ENCODE measurements at places on chromosomes 11 and 22.
A peak's percentile ranks its signal among the peaks of the same experiment; 100 is the strongest.

- H3K4me1 ChIP-seq = peaks cover 5% of the 10 kb centered on the region
- H3K36me3 ChIP-seq = no peaks in the 10 kb centered on the region
- no peak overlapping the region for H3K27ac ChIP-seq
- no peaks in the 10 kb centered on the region for H3K27me3 ChIP-seq
- H3K4me3 ChIP-seq = no peak overlapping the region
Measured at GRCh38 chr11:48088682-48089050, 108.3 kb downstream of the PTPRJ start.

GRCh38 chr22:20237480-20238440 lies 30.4 kb downstream of the RTN4R start:
- H3K27me3 ChIP-seq = no peaks in the 10 kb centered on the region
- peak; percentile 39 for DNase-seq
- no peaks in the 10 kb centered on the region for H3K36me3 ChIP-seq
- H3K4me3 ChIP-seq = no peak overlapping the region
- H3K27ac ChIP-seq = peak overlapping the region; percentile 84

DNA sequence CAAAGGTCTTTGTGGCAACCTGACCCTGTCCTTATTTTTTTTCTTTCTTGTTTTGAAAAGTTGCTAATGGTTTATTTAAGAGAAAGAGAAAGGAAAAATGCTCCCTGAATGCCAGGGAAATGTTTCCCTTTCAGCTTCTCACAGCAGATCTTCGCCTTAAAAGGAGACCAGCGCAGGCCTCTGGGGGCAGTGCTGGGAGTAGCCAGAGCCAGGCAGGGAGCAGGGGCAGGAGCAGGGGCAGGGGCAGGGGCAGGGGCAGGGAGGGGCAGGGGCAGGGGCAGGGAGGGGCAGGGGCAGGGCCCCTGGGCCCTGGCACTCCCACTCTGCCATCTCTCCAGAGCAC lies 5.1 kb downstream of the MOB2 start:
- H3K27ac ChIP-seq = no peak overlapping the region
- peaks cover 49% of the 10 kb centered on the region for H3K36me3 ChIP-seq
- no peak for DNase-seq
- no peaks in the 10 kb centered on the region for H3K27me3 ChIP-seq

DNA sequence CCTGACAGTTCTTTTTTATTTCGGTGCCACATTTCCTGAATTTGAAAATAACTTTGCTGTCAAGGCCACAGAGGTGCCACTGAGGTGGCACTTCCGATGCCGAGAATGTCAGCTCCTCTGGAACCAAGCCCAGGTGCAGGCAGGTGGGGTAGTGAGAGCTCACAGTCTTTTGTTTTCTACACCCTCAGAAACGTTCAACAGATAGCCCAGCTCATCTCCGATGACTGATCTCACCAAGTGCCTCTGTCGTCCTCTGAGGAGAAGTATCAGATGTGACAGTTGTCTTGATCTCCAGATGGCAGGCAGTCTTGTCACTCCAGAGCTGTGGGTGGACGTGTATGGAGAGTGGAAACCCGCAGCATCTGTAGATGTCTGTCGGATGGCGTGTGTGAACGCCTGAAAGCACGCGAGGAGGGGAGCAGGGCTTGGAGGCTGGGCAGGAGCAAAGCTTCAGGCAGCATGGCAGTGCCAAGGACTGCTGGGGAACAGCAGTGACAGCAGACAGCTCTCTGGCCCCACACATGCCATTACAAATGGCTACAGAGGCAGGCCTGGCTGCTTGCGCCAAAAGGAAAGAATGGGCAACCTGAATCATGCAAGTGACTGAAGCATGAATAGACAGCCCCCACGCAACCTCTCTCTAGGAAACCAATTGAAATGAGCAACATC lies 877.0 kb downstream of the OPCML start:
- H3K27ac ChIP-seq = no peak overlapping the region
- no peaks in the 10 kb centered on the region for H3K4me1 ChIP-seq
- H3K27me3 ChIP-seq = peaks cover 2% of the 10 kb centered on the region
- no peak overlapping the region for H3K4me3 ChIP-seq
- no peaks in the 10 kb centered on the region for H3K36me3 ChIP-seq
- no peak for DNase-seq

- DNase-seq = no peak
- no peak overlapping the region for H3K4me3 ChIP-seq
- H3K36me3 ChIP-seq = no peaks in the 10 kb centered on the region
- H3K27ac ChIP-seq = no peak overlapping the region
- H3K4me1 ChIP-seq = no peaks in the 10 kb centered on the region
- H3K27me3 ChIP-seq = no peaks in the 10 kb centered on the region
Measured at GRCh38 chr11:107282195-107282594, 175.4 kb downstream of the CWF19L2 start.

DNA sequence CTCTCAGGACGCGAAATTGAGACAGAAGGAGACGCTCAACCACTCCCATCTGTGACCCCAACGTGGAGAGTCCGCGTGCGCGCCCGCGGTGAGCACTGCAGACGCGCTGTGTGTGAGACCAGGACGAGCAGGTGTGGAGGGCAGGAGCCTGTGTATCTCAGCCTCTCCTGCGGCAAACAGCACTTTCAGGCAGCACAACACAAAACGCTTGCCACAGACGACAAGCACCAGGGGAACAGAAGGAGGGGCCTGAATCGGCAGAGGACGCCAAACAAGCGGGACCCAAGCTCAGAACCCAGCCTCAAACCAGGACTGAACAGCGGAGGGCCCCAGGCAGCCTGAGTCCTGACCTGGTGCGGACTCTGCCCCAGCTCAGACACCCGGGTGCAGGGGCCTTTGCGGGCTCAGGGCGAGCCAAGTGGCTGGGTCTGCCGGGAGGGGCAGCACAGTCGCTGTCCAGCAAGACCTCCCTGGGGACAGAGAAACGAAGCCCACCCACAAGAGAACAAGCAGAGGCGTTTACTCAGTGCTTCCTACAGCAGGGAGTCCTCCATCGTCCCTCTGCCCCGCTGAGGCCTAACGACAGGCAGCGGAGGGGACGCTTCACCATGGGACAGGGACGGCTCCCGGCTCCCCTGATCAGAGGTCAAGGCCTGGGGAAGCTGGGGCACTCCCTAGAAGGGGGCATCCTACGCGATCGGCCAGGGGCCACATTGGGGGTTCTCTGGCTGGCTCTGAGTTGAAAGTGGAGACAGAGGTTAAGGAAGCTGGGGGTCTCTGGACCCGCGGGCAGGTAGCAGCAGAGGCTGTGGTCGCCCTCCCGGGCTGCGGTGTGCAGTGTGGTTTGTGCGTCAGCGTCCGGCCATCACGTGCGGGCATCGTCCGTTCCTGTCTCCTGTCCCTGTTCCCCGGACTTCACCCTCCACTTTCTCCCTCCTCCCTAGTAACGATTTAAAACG lies 560.8 kb downstream of the BRD1 start:
- no peaks in the 10 kb centered on the region for H3K4me1 ChIP-seq
- no peak overlapping the region for H3K4me3 ChIP-seq
- no peak overlapping the region for H3K27ac ChIP-seq
- DNase-seq = no peak

- H3K27me3 ChIP-seq = no peaks in the 10 kb centered on the region
- H3K4me1 ChIP-seq = peaks cover 12% of the 10 kb centered on the region
- no peak for DNase-seq
Measured at GRCh38 chr11:67502328-67502979, 2.7 kb downstream of the PITPNM1 start.

DNA sequence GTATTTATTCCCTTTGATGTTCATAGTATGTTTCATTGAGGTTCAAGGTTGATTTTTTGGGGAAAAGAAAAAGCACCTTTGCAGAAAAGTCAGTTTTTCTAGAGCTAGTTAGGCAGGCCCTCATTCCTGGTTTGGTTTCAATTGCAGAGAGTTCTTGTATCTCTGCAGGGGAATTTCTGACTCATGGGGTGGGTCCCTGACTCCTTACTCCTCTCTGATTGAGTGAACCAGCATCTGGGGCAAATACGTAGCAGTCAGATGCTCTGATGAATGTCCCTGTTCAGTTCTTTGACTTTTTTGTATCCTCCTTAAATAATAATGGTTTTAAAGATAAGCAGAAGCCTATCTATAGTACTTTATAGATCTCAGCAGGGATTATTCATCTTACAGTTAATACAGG lies 7.7 kb upstream of the NCR3LG1 start:
- no peak overlapping the region for H3K27ac ChIP-seq
- H3K27me3 ChIP-seq = no peaks in the 10 kb centered on the region
- H3K4me1 ChIP-seq = no peaks in the 10 kb centered on the region
- H3K4me3 ChIP-seq = no peak overlapping the region
- H3K36me3 ChIP-seq = no peaks in the 10 kb centered on the region
- DNase-seq = no peak

GRCh38 chr11:76291576-76292526 lies 85.5 kb upstream of the WNT11 start:
- no peak overlapping the region for H3K4me3 ChIP-seq
- H3K4me1 ChIP-seq = peaks cover 43% of the 10 kb centered on the region
- H3K36me3 ChIP-seq = no peaks in the 10 kb centered on the region
- H3K27me3 ChIP-seq = no peaks in the 10 kb centered on the region
- no peak overlapping the region for H3K27ac ChIP-seq
- DNase-seq = no peak

- no peak overlapping the region for H3K27ac ChIP-seq
- H3K4me1 ChIP-seq = no peaks in the 10 kb centered on the region
Measured at GRCh38 chr11:63032457-63032856, 16.8 kb upstream of the SLC22A8 start.

GRCh38 chr11:85828640-85828978 lies 17.7 kb upstream of the SYTL2 start:
- no peak for DNase-seq
- H3K4me3 ChIP-seq = no peak overlapping the region
- H3K36me3 ChIP-seq = no peaks in the 10 kb centered on the region
- no peak overlapping the region for H3K27ac ChIP-seq
- H3K4me1 ChIP-seq = peaks cover 35% of the 10 kb centered on the region

- H3K27me3 ChIP-seq = no peaks in the 10 kb centered on the region
- no peaks in the 10 kb centered on the region for H3K36me3 ChIP-seq
- DNase-seq = no peak
Measured at GRCh38 chr11:121071846-121072450, 29.1 kb upstream of the TECTA start.

- peak; percentile 36 for DNase-seq
- H3K4me3 ChIP-seq = no peak overlapping the region
- H3K4me1 ChIP-seq = peaks cover 96% of the 10 kb centered on the region
- no peaks in the 10 kb centered on the region for H3K27me3 ChIP-seq
Measured at GRCh38 chr11:60982184-60982583, 10.7 kb downstream of the CD6 start.

DNA sequence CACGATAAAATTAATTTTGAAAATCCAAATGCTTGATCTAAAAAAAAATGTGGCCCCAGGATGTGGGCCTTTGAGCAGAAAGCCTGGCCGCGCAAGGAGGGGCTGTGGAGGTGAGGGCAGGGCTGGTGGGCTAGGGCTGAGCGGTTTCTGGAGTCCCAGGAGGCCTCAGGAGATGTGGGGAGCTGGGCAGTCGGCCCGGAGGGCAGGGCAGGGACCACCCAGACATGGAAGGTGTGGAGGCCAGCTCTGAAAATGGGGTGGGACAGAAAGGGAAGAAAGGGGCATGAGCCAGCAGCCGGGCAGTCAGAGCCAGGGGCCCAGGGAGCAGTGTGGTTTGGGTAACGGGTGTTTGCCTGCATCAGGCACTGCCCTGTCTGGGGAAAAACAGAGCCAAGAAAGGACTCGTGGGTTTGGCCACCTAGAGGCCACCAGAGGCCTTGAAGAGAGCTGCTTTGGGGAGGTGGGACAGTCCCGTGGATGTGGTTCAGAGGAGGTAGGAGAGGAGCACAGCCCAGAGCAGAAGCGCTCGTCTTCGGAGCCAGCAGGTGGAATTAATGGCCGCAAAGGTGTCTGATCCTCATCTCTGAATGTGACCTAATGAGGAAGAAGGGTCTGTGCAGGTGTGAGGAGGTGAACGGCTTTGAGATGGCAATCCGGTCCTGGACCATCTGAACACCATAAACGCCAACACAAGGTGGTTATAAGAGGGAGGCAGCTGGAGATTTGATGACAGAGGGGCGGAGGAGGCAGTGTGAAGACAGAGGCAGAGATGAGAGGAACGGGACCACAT lies 50.2 kb downstream of the IGF2 start:
- no peaks in the 10 kb centered on the region for H3K36me3 ChIP-seq
- no peak for DNase-seq
- H3K4me1 ChIP-seq = peaks cover 7% of the 10 kb centered on the region
- no peak overlapping the region for H3K27ac ChIP-seq
- no peak overlapping the region for H3K4me3 ChIP-seq

- H3K4me3 ChIP-seq = no peak overlapping the region
- H3K36me3 ChIP-seq = no peaks in the 10 kb centered on the region
- DNase-seq = no peak
- H3K27ac ChIP-seq = no peak overlapping the region
- no peaks in the 10 kb centered on the region for H3K27me3 ChIP-seq
Measured at GRCh38 chr11:132024587-132025295, 654.3 kb downstream of the NTM start.

DNA sequence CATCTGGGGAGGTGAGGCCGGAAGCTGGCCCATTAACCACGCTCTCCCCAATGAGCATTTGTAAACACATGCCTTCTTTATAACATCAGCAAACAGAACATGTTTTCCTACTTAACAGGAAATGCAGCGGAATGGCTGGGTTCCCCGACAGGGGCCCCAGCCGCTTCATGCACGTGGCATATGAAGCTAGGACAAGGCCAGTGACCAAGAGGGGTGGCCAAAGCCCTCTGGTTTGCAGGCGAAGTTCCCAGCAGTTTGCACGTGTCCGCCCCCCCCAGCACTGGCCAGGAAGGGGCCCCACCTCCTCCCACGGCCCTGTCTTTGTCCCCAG lies 38.7 kb upstream of the LINC01488 start:
- H3K36me3 ChIP-seq = no peaks in the 10 kb centered on the region
- H3K4me1 ChIP-seq = peaks cover 18% of the 10 kb centered on the region
- H3K27me3 ChIP-seq = peaks cover 62% of the 10 kb centered on the region
- no peak for DNase-seq

DNA sequence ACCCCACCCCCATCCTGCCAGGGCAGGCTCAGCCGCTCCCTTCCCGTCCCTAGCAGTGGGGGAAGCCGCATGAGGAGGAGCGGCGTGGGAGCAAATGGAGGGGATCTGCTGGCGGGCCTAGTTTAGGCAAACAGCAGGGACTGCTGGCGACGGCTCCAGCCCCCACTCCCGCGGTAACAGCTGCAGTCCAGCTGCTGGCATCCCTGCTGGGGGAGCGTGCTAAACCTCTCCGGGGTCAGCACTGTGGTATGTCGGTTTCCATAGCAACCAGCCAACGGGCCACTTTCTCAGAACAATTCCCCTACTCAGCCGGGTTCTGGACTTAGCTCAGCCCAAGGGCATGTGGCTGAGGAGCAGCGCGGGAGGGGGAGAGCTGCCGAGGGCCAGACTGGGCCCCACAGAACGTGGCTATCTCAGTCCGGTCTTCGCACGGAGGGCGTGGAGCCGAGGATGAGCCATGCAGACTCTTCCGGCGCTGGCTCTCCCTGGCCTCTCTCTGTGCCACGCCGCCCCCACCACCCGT lies 98.8 kb downstream of the PKNOX2 start:
- no peak overlapping the region for H3K4me3 ChIP-seq
- H3K27me3 ChIP-seq = peaks cover 51% of the 10 kb centered on the region
- no peak overlapping the region for H3K27ac ChIP-seq
- DNase-seq = no peak
- H3K4me1 ChIP-seq = peaks cover 3% of the 10 kb centered on the region

DNA sequence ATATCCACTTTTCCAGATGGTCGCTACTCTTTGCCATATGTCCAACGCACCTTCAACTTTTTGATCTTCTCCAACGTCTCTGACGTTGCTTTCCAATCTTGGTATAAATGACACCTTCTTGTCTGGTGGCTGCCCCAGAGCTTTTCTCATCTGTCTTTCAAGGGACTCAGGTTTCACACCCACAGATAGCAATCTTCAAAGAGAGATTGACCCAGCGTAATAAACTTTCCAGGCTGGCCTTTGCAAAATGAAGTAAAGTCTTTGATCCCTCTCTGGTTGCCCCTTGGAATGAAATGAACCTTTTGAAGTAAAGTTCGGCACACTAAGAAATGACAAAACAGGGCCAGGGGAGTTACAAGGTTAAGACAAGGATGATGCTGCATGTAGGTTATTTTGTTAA lies 138.4 kb upstream of the BDNF start:
- H3K4me1 ChIP-seq = no peaks in the 10 kb centered on the region
- H3K27me3 ChIP-seq = no peaks in the 10 kb centered on the region
- no peak for DNase-seq
- no peaks in the 10 kb centered on the region for H3K36me3 ChIP-seq

All from T-cell (primary cell).